Kidney epithelial cell (primary cell): ENCODE measurements at places on chromosomes 3 and 15.
A peak's percentile ranks its signal among the peaks of the same experiment; 100 is the strongest.

DNA sequence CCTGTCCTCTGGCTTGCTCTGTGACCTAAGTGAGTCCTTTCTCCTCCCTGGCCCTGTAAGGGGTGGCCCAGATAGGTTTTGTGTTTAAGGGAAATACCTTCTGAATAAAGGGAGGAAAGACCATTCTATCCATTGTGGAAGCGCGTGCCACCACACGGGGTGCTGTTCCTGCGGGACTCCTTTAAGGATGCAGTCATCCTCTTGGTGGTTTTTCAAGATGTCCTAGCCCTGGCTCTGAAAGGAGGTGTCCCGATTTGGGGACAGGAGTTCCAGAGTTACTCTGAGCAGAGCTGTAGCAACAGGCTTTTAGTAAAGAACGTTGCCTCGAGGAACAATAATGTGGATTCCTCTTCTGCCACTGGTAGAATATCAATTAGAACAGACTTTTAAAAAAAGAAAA is 9.6 kb downstream of the SLC6A6 start:
- DNase-seq, result no peak

- DNase-seq, result peak; percentile 5
Observed at GRCh38 chr15:78840661-78841375, 29.6 kb upstream of the ADAMTS7 start.

DNA sequence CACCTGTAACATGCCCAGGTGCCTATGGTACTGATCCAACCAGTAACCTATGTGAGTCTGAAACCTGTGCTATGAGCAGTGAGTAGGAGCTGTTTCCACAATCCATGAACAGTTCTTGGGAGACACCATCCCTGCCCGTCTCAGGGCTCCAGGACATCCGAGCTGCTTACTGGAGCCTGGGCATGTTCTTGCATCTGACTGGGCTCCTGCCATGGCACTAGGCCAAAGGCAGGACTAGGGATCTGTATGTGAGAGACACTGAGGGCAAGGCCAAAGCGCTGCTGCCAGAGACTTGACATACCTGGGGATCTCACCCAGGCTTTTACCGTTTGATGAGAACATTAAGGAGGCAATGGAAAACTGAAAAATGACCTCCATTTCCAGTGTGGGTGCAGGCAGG is 59.8 kb downstream of the WDR76 start:
- no peak for DNase-seq

DNA sequence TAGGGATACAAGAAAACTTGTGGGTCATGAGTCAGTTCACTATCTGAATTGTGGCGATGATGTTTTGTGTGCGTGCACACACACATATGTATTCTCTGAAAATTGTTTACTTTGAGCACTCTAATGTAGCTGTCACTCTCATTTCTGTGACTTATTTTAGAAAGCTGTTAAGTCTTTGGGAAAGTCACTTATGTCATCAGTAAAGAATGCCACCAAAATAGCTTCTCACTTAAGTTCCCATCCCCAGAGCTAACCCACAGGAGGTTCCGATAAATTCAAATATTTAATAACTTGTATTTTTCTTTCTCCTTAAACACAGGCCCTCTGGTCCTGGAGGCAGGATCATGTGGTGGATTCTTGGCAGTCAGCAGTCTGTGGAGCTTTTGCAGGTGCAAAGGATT is 138.3 kb downstream of the LRIG1 start:
- peak; percentile 9 for DNase-seq

GRCh38 chr15:35167675-35168074 is 82.6 kb upstream of the NANOGP8 start:
- DNase-seq, result no peak

- DNase-seq, result no peak
Observed at GRCh38 chr3:120048355-120049041, 45.7 kb downstream of the GSK3B start.

- no peak for DNase-seq
Observed at GRCh38 chr3:140198242-140198641, 263.3 kb downstream of the CLSTN2 start.

GRCh38 chr15:66714543-66714981 is 12.5 kb downstream of the SMAD6 start:
- no peak for DNase-seq

- DNase-seq, result peak; percentile 10
Observed at GRCh38 chr15:98231696-98232440, 271.4 kb downstream of the ARRDC4 start.

GRCh38 chr3:11832981-11833905 is 13.4 kb downstream of the TAMM41 start:
- DNase-seq, result no peak

DNA sequence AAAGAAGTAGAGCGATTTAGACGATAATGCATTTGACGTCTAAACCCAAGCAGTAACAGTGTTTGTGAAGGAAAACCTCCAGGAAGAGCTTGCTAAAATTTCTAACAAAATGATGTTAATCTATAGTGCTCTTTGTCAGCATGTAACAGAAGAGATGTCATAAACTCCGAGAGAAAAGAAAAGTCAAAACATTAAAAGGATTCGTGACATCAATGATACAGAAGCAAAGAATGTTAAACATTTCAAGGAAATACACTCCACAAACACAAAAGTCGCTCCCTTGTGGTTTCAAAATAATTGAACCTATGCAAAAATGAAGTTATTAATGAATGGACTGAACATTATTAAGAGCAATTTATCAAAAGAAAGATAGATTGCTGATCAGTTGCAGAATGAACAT is 27.9 kb downstream of the AADAC start:
- no peak for DNase-seq

DNA sequence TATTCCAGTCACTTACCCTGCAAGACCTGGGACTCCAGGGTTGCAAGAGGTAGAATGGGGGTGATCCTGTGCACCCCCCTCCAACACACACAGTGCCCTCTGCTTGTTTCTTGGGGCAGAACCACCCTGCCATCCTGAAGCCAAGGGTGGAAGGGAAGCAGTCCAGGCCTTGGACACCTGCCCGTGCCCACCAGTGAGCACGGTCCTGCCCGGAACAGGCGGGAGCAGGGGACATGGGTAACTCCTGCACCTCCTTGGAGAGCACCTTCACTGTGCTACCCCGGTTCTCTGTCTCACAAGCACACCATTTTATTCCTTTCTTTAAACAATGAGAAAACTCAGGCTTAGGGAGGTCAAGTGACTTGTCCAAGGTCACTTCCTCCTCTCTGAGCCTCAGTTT is 57.0 kb downstream of the SLC6A6 start:
- DNase-seq, result no peak

- DNase-seq, result no peak
Observed at GRCh38 chr3:27630885-27631284, 91.2 kb downstream of the EOMES start.

- no peak for DNase-seq
Observed at GRCh38 chr15:59271595-59272201, 65.1 kb downstream of the LDHAL6B start.

- no peak for DNase-seq
Observed at GRCh38 chr15:58142827-58143461, 4.8 kb downstream of the AQP9 start.

- DNase-seq, result no peak
Observed at GRCh38 chr3:51708216-51708845, 1.5 kb downstream of the GRM2 start.

DNA sequence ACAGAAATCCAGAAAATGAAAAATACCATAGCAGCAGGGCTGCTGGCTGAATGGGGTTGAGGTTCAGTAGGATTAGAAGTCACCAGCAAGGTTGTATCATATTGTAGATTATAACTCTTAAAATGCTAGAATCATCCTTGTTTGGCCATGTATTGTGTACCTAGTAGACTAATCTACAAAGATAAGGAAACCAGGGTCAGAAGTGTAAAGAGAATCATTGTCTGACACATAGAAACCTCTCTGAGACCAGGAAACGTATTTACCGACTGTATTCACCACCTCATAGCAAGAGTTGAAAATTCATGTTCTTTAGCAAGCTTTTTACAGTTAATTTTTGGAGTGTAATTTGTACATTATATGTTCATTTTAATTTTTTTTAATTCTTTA is 168.8 kb downstream of the ECT2 start:
- DNase-seq, result no peak

DNA sequence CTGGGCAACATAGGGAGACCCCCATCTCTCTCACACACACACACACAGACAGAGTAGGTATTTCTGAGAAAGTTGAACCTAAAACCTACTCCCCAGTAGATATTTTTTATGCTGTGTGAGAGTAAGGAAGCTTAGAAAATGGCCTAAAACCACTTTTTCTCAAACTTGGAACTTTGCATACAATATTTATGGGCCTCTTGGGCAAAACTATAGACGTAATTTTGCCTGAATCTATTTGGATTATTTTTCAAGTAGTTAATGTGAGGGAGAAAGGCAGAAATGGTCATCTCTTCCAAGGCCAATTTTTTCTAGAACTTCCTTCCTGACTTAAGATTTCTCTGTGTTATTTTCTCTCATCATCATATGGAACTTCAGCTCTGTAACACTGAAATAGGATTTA is 81.7 kb downstream of the ZNF609 start:
- no peak for DNase-seq

- DNase-seq, result no peak
Observed at GRCh38 chr15:95972041-95972553, 358.4 kb upstream of the NR2F2 start.

DNA sequence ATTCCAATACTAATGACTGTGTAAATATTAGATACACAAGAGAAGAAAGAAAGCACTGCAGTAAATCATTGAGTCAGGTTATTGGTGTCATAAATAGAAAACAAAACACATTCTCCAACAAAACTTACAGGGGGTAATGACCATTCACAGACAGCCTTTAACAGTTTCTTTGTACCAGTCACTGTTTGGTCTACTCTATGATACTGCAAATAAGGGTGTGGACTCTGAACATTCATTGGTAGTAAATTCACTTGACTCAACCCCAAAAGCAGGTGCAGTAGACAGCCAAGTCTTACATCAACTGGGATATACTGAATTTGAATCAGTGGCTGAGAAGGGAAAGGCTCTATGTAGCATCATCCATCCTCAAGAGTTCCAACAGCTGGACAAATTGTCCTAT is 463.5 kb downstream of the FOXP1 start:
- no peak for DNase-seq

DNA sequence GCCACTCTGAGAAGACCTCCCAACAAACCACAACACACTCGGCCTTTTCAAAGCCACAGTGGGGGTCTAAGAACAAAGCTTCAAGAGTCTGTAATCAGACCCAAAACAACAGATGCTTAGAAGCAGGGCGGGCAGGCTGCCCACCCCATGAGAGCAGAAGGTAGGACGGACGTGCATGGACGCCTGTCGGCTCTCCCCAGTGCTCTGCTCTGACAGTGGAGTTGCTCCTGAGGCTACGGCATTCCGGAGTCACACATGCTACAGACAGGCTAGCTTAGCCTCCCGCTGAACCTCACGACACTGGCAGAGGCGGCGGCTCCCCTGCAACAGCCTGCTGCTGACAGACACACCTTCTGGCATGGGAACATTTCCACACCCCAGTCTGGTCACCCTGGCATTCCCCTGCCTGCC is 33.5 kb downstream of the SLCO2A1 start:
- no peak for DNase-seq

GRCh38 chr3:33749546-33750210 is 31.6 kb upstream of the CLASP2 start:
- DNase-seq, result no peak
